Activated CD8-positive, alpha-beta T cell treated with anti-CD3 and anti-CD28 coated beads for 36 hours (primary cell): ENCODE measurements at places on chromosomes 3 and 15. TPM values are rescaled to one million over a fixed set of nuclear protein-coding genes. Genes with fewer than 3 reads are reported as not detected.

DNA sequence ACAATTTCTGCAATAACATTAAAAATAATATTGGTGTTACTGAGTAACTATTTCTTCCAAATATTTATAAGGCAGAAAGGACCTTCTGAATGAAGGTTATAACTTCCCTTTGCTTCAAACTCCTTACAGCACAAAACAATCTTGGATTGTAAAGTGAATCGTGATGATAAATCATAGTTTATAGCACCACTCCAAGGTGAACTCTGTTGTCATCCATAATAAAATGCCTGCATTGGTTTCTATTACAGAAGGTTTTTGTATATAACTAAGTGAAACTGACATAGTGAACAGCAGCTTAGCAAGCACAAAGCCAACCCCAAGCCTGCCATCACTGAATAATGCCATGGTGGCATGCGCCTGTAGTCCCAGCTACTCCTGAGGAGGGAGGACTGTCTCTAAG lies 86.3 kb downstream of the MME start:
- no peak for DNase-seq

DNA sequence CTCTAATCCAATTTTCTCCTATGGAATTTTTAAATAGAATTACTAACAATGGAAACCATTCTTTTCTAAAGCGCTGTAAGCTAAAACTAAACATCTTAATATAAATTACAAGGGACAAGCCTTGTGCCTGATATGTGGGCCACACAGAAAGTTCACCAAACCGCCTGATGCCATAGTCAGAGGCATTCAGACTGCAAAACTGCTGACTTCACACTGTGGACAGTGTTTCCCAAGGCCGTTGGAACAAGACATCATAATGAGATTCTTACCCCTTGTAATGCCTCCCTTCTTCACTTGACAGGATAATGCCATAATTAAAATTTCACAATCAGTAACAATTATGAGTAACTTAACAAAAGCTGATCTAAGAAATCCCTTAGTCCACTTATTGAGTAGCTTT lies 14.9 kb downstream of the SH3GL3 start:
- DNase-seq = no peak

DOCK3 gene
- total RNA-seq = 3.6 TPM

MESP2 gene
- total RNA-seq = not detected
